Hematopoietic multipotent progenitor cell treated with erythropoietin and hydrocortisone succinate and interleukin-3 and kit ligand, for 17 days (in vitro differentiated cells): ENCODE measurements at places on chromosomes 6 and 20.

- no peak for DNase-seq
These were observed 196.7 kb downstream of the TFAP2B start for GRCh38 chr6:51015394-51015793.

- DNase-seq = no peak
These were observed 246.8 kb downstream of the QKI start for GRCh38 chr6:163661272-163661671.

DNA sequence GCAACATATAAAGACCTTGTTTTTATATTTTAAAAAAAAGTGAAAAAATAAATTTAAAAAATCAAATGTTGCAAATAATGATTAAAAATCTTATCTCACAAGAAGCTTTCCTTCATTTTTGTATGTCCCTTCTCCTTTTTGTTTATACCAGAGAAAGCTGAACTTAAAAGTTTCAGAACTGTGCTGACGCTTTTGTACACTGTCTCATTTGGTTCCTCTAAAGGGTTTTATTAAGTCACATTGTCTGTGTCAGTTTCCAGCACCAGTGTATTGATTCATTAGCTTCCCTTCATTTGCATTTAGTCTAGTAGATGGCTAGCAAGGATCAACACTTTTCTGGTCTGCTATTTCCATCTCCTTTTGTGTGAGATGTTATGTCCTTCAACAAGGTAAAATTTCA is 6.7 kb downstream of the PCED1A start:
- no peak for DNase-seq

DNA sequence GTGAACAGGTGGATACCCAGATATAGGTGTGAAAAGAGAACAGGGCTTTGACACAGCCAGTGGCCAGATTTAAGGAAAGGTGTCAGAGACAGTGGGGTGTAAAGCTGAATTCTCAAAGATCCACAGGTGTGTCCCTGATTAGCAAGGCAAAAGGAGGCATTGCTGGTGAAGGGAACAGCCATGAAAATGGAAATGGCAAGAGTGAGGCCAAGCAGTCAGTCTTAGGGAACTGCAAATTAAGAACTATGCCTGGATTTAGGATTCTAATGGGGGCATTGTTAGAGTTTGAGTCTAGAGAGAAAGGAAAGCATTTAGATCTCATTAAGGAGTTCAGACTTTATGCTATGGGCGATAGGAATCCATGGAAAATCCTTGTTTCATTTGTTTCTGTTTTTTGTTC is 789.2 kb downstream of the MAFB start:
- no peak for DNase-seq

- DNase-seq = no peak
These were observed 171.6 kb downstream of the SASH1 start for GRCh38 chr6:148514091-148514845.

GRCh38 chr6:90008908-90009501 is 114.7 kb downstream of the GJA10 start:
- no peak for DNase-seq

DNA sequence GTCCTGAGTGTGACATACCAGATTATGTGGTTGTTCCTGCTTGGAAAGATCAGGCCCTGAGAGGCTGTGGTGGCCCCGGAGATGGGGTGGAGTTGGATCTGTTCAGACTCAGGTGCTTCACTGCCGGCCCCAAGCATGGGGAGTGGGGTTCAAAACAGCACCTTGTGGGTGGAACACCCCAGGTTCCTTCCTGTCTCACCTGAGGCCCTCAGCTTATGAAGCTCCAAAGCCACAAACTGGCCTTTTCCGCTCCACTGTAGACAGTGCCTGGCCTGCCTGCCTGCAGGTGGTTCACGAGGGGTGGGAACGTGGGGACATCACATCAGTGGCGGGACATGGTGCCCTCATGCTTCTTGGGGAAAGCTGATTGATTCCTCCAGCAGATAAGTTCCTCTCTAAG is 146.4 kb downstream of the TAF4 start:
- DNase-seq = no peak

DNA sequence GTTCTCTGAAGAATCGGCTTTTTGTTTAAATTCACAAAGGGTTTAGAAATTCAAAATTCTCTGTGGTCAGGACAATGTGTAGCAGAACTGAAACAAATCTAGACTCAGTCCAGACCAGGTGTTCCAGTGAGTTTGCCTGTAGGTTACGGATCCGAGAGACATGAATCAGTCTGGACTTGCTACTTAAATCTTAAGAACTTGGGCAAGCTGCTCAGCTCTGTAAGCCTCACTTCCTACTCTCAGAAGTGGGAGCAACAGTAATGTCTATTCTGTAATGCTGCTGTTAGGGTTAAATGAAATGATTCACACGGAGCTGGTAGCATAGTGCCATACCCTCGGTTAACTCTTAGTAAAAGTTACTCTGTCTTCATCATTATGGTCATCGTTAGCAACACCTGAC is 37.7 kb downstream of the HECA start:
- DNase-seq = no peak

DNA sequence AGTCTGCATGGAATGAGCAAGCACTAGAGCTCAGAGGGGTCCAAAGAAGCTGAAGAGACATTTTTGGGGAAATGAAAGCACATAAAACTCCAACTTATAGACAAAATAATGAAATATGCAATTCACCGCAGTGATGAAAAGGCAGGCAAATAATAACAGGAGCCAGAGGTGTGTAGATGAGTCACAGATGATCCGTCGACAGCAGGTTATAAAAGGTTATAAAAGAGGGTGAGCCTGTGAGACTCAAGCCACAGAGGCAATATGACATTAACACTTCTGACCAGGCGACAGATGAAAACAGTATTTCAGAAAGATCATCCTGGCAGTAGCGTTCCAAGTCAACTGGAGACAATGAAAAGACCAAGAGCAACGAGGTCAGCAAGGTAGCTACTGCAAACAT is 35.8 kb upstream of the ANKRD60 start:
- DNase-seq = no peak

GRCh38 chr6:87628424-87628823 is 38.5 kb downstream of the ORC3 start:
- DNase-seq = no peak

DNA sequence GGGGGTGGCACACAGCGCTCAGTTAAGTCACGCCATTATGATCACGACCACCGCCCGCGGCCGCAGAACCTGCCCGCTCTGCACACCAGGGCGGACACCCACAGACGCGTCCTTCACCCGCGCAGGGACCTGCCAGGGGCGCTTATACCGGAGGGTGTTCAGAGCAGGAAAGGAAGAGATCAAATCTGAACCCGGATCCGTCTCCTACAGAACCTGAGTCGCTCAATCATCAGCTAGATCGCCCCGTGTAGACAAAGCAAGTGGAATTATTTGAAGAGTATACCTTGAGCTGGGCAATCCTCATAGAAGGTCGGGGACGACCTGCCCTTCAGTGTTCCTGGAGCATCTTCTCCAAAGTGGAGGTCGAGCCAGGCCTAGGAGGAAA is 14.4 kb upstream of the ZNF217 start:
- DNase-seq = no peak

DNA sequence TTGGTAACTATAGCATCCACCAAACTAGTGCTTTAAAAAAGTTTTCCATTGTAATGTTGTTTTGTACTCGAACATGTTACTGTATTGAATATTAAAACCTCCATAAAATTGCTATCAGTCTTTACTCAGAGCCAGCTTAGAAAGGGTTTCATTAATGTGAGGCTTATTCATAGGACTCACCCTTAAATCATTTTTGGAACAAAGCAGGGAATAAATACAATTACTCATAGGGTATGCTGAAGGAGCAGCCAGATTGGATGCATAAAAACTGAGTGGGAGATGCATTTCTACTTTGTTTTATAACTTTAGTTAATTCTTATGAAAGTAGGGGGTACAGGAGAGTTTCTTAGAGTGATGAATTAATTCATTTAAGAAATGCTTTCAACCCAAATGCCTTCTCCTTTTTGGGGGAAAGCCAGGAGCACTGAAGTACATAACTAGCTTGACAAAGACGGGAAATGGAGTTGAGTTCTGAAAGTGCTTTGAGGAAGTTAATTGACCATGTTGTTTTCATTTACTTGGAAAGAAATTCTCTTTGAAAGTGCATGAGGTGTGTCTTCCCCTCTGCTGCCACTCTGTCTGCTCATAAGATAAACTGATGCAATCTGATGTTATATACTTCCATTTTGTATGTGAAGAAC is 90.3 kb downstream of the RNF144B start:
- no peak for DNase-seq

DNA sequence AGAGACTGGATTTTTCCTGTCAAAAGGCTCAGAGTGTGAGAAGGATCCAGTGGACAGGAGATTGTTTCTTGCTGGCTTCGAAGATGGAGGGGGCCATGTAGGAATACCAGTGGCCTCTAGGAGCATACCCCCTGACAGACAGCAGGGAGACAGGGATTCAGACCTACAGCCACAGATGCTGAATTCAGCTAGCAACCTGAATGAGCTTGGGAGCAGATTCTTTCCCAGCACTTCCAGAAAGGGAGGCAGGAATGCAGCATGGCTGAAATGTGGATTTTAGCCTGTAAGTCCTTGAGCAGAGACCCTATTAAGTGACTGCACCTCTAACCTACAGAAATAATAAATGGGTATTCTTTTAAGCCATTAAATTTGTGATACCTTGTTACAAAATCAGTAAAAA is 44.6 kb downstream of the STXBP5 start:
- DNase-seq = no peak

DNA sequence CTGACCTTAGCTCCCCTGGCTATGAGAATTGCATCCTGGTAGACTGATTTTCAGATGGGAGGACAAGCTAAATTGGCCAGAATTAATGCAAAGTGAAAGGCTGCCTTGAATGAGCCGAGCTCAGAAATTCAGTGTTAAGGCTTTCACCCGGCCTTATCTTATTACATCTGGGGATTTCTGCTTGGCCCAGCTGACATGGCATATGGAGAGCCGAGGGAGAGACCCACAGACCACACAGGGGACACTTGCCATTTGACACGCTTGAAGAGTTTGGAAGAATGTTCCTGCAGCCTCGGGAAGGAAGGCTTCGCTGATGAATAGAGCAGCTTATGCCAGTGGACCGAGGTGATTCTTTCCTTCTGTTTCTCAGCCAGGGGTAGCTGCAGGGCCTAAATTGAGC is 9.0 kb downstream of the MOCS3 start:
- no peak for DNase-seq

GRCh38 chr6:17476511-17476910 is 83.1 kb downstream of the CAP2 start:
- DNase-seq = no peak

- no peak for DNase-seq
These were observed 54.2 kb downstream of the HFE start for GRCh38 chr6:26141378-26141904.

GRCh38 chr6:99333068-99333467 is 16.4 kb downstream of the FAXC start:
- DNase-seq = no peak

GRCh38 chr6:15400572-15401004 is 154.7 kb downstream of the JARID2 start:
- peak; percentile 42 for DNase-seq

GRCh38 chr6:148183776-148184175 is 158.9 kb upstream of the SASH1 start:
- no peak for DNase-seq

DNA sequence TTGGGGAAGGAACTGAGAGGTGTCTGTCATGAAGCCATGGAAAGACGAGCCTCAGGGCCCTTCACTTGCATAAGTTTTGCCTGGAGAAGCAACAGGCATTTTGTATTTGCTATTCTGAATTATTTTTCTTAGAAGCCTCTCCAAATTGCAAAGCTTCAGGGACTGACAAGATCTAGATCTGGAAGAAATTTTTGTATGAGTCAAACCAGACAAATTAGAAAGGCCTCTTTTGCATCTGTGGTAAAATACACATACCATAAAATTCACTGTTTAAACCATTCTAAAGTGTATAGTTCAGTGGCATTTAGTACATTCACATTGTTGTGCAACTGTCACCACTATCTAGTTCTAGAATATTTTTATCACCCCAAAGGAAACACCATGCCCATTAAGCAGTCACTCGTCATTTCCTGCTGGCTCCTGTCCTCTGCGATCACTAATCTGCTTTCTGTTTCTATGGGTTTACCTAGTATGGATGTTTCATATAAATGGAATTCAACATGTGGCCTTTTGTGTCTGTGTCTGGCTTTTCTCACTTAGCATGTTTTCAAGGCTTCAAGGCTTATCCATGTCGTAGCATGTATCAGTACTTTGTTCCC is 269.1 kb downstream of the PHF3 start:
- no peak for DNase-seq

- no peak for DNase-seq
These were observed 73.2 kb downstream of the INSM1 start for GRCh38 chr20:20440886-20441658.

- DNase-seq = no peak
These were observed 35.4 kb downstream of the VAPB start for GRCh38 chr20:58424218-58424969.

DNA sequence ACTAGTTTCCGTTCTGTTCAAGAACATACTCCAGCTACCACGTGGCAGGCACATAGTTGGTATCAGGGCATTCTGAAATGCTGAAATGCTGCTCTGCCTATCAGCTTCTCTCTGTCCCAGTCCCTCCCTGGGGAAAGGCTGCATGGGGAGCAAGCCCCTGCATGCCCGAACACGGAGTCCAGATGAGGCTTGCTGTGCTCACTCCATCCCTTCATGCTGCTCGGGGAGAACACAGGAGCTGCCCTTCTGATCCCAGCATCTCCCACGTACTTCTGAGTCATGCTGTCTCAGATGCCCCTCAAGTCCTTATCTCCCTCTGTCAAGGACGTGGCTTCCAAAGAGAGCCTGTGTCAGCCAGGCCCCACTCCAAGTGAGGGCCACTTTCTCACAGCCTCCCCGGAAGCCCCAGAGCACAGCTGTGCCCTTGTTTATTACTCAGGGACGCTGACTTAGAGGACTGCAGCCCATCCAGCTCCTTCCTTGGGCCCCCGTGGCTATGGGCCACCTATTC is 29.4 kb downstream of the THBS2 start:
- DNase-seq = no peak

GRCh38 chr6:80211286-80211685 is 104.8 kb downstream of the BCKDHB start:
- no peak for DNase-seq

DNA sequence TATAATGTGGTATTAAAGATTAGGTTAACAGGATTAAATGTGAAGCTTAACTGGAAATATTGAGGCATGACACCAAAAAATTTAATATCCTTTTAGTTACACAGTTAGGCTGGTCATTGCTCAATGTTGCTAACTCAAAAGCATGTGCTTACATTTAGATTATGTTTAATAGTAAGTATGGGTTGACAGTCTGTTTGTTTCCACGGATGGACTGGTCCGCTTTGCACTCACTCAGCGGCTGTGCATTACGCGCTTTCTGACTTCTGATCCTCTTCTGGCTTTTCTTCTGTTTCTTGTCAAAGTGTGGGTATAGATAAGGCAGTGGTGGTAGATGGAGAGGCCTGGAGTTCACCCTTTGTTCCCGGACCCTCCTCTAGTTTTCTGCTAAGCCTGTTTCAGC is 174.9 kb downstream of the RIMS1 start:
- no peak for DNase-seq
